ENCODE measurements at places on chromosomes 5 and 9.

GRCh38 chr9:131986089-131986488, 93.6 kb downstream of the MED27 start:
- no peak for DNase-seq

- DNase-seq: no peak
Measured at GRCh38 chr5:79832911-79833310, 143.3 kb downstream of the CMYA5 start.

- no peak for DNase-seq
Measured at GRCh38 chr9:82996941-82997340, 66.0 kb downstream of the RASEF start.

GRCh38 chr9:134206311-134207300, 42.2 kb upstream of the RNU6ATAC start:
- no peak for DNase-seq

GRCh38 chr5:157362982-157363381, 97.0 kb upstream of the NIPAL4 start:
- no peak for DNase-seq

- DNase-seq: no peak
Measured at GRCh38 chr9:128637656-128638055, 19.0 kb downstream of the DYNC2I2 start.

- no peak for DNase-seq
Measured at GRCh38 chr9:21996858-21997257, 2.3 kb downstream of the CDKN2B-AS1 start.

- no peak for DNase-seq
Measured at GRCh38 chr5:138466125-138466899, 1.0 kb downstream of the EGR1 start.

DNA sequence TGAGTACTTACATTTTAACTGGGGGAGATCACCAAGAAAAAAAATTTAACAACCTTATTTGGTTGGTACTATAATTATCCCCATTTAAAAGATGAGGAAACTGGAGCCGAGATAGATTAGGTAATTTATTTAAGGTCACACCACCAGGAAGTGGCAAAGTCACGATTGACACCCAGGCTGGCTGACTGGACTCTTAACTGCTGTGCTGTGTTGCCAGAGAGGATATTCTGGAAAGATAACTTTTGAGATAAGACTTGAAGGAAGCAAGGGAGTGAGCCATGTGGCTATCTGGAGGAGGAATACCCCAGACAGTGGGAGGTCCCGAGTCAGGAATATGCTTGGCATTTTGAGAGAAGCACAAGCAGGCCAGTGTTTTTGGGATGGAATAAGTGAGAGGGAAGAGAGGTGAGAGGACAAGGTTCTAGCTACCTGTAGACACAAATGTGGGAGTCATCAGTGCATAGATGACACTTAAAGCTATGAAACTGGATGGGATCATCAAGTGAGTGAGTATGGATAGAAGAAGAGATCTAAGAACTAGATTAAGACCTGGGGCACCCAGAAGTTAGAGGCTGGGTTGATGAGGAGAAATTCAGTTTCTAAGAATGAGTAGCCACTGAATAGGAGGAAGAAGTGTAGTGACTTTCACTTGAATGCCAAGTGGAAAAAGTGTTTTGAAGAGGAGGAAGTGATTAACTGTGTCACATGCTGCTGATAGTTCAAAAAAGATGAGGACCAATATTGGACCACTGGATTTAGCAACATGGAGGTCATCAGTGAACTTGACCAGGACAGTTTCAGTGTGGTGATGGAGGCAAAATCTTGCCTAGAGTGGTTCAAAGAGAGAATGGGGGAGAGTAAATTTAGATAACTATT, 25.6 kb downstream of the PDE8B start:
- no peak for DNase-seq

DNA sequence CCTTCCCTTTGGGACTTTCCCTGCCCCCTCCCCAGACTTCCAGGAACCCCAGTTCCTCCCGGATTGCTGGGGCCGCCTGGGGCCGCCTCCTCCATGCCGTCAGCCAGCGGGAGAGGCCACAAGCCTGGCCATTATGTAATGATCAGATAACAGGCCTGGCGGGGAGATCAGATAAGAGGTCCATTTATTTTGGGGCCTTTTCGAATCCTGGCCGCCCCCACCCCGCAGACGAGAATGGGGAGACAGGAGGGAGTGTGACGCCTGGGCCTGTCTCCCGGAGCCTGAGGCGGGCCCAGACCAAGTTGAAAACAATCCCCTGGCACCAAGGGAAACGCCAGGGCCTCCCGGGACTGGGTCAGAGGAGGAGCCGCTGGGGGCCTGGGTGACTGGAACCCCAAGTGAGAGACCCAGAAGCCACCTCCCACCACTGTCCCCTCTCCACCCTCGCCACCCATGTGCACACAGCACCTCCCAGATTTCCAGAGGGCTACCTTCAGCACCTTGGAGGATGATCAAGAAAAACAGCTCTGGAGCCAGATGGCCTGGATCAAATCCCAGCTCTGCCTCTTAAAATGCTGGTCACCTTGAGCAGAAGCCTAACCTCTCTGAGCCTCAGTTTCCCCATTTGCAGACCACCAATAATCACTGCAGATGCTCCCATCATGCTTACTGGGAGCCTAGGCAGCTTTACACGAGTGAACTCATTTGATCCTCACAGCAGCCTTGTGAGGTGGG, 7.8 kb downstream of the ENG start:
- DNase-seq: no peak

DNA sequence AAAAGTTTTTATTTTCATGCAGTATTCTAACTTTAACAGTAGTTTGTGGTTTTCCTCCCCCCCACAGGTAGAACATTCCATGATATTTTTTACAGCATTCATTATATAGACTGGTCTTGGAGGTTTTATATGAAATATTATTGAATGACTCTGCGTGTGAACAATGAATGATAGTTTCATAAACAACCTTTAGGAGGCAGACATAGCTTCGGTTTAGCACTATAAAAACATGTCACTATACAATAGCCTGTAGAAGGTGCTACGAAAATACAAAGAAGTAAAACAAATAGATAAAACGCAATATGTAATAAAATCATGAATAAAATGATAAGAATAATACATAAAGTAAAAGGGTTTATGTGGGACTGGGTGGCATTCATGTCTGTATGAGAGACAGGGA, 8.5 kb downstream of the KLF4 start:
- DNase-seq: no peak

GRCh38 chr9:77177894-77178794, 810 bp downstream of the VPS13A start:
- DNase-seq: peak; percentile 52

DNA sequence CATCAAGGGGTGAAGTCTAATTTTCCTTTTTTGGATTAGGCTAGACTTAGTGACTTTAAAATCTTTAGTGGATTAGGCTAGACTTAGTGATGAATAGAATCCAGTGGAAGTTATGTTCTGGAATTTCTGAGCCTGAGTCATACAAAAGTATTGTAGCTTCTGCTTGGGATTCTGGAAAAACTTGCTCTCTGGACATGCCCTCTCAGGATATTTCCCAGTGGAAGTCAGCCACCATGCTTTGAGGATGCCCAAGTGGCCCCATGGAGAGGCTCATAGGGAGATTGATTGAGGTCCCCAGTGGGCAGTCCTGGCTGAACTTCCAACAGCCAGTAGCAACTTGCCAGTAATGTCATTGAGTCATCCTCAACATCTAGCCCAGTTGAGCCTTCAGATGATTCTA, 112.4 kb upstream of the PRLR start:
- no peak for DNase-seq

- DNase-seq: no peak
Measured at GRCh38 chr9:127860260-127860659, 5.8 kb upstream of the ENG start.

GRCh38 chr5:125564317-125564975, 818.0 kb upstream of the ZNF608 start:
- DNase-seq: no peak

DNA sequence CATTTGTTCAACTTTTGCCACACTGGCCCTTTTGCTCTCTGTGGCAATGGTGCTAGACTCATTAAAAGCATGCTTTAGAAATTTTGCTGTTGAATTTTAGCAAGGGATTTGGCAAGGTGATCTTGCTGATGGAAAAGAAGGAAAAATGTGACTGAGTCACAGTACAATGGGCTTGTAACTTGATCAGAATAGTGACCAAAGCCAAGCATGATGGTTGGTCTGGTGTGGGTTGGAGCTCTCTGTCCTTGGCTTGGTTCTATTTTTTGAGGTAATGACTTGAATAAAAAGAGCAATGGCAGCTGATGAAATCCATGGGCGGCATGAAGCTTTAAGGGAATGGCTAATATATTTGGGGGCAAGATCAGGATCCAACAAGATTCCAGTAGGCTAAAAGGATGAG, 114.4 kb upstream of the ZNF366 start:
- DNase-seq: no peak

DNA sequence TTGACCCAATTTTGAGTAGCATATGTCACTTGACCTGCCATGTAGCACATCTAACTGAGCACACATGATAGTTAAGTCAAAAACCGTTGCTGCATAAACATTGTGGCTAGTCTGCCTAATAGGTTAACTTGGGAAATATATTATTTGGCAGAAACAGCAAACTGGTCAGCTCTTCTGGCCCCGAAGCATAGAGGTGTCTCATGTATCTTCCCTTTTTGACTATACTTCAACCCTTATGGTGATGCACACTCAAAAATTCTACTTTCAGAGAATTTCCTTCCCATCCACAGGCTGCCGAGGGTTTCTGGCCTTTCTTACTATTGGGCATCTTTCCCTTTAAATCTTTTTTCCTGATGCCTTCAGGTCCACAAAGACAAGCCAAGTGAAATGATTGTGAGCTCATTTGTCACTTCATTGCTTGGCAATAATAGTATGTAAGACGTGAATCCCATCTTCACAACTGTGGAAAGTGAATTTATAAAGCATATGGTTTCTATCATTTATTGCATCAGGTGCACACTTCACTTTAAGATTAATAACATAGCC, 41.2 kb downstream of the MOCS2 start:
- no peak for DNase-seq

- no peak for DNase-seq
Measured at GRCh38 chr5:96245140-96246091, 187.6 kb downstream of the PCSK1 start.

DNA sequence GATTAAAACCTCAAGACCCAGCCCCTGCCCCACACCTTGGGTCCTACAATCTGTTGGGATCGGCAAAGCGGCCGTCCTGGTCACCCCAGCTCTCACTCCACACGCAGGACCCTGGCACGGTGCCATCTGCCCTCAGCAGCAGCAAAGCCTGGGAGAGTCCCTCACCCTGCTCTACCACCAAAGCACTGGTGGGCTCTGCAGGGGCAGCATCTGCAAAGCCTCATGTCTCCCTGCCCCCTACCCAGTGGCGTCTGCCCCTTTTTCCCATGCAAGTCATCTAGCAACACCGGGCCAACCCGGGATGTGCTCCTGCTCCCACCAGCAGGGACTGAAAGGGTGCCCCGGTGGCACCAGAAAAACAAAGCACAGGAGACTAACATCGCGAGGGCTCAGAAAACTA, 19.6 kb upstream of the CNOT6 start:
- no peak for DNase-seq

- no peak for DNase-seq
Measured at GRCh38 chr5:106167766-106168165, 1503.0 kb downstream of the EFNA5 start.

DNA sequence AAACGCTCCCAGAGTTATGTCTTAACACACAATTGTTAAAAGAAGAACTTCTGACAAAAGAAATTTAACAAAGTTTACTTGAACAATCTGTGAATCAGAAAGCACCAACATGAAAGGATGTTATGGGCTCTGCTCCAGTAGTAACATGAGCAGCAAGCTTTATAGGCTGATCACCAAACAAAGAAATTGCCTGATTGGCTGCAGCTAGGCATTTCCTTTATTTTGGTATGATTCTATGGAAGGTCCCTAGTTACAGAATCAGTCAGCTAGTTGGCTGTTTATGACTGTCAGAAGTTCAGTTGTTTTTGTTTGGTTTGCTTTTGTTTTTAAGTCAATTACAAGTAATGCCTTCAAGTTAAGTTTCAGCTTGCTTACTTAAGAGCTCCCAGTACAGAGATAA, 102.4 kb upstream of the SMC2 start:
- DNase-seq: no peak

DNA sequence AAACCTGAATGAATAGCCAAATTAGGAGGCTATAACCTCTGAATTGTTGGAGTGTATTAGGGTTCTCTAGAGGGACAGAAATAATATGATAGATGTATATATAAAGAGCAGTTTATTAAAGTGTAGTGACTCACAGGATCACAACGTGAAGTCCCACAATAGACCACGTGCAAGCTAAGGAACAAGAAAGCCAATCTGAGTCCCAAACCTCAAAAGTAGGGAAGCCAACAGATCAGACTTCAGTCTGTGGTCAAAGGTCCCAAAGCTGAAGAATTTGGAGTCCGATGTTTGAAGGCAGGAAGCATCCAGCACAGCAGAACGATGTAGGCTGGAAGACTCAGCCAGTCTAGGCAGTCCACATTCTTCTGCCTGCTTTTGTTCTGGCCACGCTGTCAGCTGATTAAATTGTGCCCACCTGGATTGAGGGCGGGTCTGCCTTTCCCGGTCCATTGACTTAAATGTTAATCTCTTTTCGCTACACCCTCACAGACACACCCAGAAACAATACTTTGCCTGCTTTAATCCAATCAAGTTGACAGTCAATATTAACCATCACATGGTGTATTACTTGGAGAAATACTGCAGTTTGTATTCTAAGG, 550.6 kb downstream of the CDH10 start:
- DNase-seq: no peak

GRCh38 chr5:36369219-36369690, 67.6 kb upstream of the RANBP3L start:
- no peak for DNase-seq

DNA sequence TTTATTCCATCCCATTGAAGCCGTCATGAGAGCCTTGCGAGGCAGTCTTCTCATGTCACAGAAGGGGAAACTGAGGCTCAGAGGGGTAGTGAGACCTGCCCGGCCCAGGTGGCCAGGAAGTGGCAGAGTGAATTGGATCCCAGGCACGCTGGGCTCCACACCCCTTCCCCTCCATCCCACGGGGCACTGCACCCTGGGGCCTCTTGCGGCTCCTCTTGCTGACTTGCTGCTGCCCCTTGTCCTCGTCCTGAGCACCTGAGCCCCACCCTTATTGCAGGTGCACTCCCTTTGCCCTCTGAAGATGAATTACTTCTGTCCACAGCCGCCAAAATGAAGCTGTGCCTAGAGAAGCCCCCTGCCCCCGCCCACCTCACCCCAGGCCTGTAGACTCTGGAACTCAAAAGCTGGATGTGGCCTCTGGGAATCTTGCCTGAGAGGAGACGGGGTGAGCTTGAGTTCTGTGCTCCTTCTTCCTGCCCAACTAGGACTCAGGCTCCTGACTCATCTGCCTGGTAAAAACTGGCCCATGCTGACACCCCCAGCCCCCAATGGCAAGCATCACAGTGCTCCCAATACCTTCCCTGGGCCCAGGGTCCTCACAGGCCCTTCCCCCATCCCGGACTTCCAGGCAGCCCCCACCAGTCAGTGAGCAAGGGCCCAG, 6.4 kb downstream of the NEURL1B start:
- no peak for DNase-seq

- DNase-seq: no peak
Measured at GRCh38 chr9:122383992-122384461, 13.2 kb downstream of the PTGS1 start.

GRCh38 chr9:125922854-125923253, 175.7 kb downstream of the PBX3 start:
- no peak for DNase-seq

- DNase-seq: no peak
Measured at GRCh38 chr5:146238973-146239372, 35.6 kb downstream of the RBM27 start.
